ENCODE measurements at places on chromosomes 5 and 9.
A peak's percentile ranks its signal among the peaks of the same experiment; 100 is the strongest.

DNA sequence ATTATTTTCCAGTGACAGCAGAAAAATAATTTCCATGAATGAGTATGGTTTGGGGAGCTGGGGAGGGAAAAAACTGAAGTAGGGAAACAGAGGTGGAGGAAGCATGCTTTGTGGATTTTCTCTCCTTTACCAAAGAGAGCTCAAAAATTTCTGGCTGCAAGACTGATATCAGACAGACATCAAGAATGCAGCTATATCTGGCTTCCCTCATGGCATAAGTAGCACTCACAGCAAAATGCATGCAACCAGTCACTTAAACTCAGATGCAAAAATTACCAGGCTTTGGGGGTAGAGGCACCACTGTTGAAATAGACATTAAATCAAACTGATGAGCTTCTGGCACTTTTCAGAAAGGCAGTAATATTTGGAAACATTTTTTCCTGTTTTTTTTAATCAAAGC is 196.9 kb downstream of the TSSK1B start:
- no peak for DNase-seq

- DNase-seq = no peak
These were observed 31.8 kb upstream of the PCA3 start for GRCh38 chr9:76732341-76732958.

GRCh38 chr9:4933177-4933576 is 51.9 kb upstream of the JAK2 start:
- no peak for DNase-seq

GRCh38 chr9:83274787-83275186 is 211.8 kb upstream of the RASEF start:
- DNase-seq = no peak

- peak; percentile 73 for DNase-seq
These were observed 28.0 kb upstream of the ADAM19 start for GRCh38 chr5:157603333-157604190.

- no peak for DNase-seq
These were observed 18.0 kb downstream of the IL5 start for GRCh38 chr5:132525299-132525724.

DNA sequence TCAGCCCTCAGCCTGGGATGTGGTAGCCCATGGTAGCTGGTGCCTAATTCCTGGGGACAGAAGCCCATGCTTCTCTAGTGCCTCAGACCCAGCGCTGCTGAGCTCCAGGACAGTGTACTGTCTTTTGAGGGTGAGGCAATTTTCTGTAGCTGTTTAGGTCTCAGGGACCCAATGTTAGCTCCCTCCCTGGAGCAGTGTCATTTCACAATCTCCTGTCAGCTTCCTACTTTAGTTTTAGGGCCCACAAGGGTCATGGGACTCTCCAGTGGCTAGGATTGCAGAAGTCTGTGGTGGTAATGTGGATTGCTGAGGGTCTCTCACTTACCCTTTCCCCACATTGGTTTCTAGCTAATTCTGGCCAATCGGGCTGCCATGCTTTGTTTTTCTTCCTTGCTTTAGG is 67.7 kb upstream of the CCL21 start:
- no peak for DNase-seq

- no peak for DNase-seq
These were observed 276.1 kb downstream of the ADGRV1 start for GRCh38 chr5:90834711-90835110.

DNA sequence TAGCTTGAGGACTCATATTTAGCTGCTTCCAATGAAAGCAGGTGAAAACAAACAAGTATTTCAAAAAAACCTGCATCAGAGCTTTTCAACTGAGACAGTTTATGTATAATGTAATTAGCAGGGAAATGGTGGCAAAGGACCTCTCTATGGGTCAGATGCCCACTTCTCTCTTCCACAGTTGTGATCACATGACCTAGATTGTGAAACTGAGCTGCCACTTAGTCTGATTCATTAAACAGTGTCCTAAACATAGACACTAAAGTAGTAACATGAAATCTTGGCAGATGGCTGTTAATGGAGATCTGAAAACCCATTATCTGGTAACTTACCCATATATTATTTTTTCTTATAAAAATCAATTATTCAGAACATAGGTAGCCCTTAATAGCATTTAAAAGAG is 663.6 kb upstream of the RIOK2 start:
- DNase-seq = no peak

DNA sequence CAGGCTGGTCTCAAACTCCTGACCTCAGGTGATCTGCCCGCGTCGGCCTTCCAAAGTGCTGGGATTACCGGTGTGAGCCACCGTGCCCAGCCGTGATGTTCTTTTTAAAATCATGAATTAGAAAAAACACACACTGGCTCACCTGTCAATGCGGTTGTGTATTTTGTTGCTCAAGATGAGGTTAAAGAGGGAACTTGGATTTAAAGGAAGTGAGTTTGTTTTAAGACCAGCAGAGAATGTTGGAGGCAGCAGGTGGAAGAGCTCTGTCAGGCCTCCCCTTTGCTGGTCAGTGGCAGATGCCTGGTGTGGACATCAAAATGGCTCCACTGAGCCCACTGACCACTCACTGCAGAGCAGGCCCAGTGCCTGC is 38.9 kb downstream of the WNK2 start:
- DNase-seq = no peak

DNA sequence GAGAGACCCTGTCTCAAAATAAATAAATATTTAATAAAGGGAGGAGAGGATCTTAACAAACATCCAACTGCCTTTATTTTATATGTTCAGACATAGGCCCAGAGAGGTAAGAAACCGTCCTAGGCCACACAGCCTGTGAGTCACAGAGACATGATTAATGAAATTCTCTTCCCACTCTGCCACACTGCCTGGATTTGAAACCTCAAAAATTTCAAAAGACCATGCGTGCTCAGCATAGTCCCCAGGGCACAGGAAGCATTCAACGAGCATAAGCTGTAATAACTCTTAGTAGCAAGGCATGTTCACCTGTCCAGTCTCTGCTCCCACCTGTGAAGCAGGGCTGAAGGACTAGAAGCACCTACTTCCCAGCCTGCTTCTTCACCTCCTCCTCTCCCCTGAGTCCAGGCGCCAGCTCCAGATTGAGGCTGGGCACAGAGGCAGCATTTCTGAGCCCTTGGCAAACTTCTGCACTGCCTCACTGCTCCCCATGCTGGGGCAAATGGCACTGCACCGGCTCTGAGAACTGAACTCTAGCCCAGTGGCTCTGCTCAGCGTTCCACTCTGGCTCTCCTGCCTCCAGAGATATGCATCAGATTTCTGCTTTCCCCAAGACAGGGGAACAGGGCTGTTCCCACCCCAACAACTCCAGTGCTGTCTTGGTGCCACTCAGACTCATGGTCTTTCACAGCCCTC is 1.1 kb downstream of the FAT2 start:
- DNase-seq = no peak

- DNase-seq = no peak
These were observed 133.6 kb upstream of the CDKN2B start for GRCh38 chr9:22142671-22143070.

DNA sequence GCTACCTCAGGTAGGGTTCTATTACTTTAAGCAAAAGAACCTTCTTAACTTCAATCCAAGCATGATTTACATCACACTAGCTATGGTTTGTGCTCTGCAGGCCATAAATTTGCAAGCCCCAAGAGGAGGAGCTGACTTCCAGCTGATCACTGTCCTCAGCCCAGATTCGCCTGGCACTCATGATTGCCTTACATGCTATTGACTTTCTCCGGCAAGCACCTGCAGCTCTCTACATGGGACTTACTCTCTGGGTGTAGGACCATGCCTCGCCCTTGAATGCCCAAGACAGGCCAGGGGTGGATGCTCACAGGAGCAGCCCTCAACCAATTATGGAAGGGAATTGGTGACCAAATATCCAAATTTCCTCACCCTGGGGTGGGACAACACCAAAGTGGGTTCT is 99.8 kb downstream of the ESM1 start:
- DNase-seq = no peak

DNA sequence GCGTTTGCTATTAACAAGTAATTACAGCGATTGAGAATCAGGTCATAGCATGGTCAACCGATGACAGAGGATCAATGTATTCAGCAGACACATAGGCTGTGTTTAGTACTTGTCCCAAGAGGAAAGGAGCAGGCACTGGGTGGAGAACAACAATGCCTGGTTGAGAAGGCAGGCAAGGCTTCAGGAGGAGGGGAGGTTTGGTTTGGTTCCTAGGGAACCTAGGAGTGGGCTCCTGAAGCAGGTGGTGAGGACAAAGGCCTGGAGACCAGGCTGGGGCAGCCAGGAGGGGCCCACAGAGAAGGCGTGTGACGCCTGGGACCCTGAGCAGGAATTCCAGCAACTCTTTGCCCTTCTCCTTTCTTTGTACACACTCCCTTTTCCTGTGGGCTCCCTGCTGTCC is 195.6 kb downstream of the SPOCK1 start:
- DNase-seq = no peak

- DNase-seq = no peak
These were observed 1.9 kb upstream of the IDNK start for GRCh38 chr9:83620841-83621636.

- DNase-seq = no peak
These were observed at the start of gene NPR2 for GRCh38 chr9:35791297-35791921. Gene NPR2, plus strand, starts transcription at chr9:35791591. Its CDS starts 818 bp downstream, at chr9:35792409.

GRCh38 chr5:162929104-162929503 is 508.3 kb upstream of the CCNG1 start:
- no peak for DNase-seq

GRCh38 chr9:106106396-106106795 is 412.1 kb downstream of the TMEM38B start:
- no peak for DNase-seq

DNA sequence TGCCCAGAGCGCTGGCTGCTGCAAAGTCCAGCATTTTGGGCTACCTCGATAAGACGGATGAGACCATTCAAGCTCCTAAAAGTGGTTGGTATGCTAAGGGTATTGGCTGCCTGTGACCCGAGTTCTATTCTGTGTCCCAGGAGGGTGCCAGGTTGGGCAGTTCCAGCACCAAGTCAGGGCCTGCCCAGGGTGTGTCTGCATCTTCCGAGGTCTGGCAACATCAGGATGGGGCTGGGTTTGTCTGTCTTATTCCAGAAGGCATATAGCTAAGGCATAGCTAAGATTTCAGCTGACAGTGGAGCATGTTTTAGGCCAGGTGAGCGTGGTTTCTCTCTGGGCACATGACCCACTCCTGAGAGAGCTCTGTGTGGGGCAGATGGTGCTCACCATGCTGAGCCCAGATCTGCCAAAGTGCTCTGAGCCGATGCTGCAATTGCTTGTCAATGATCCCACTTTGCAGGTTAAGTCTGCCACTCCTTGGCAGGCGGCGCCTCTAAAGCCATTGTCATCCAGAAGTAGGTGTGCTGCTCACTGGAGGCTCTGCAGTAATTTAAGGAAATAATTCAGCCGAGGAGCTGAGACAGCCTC is 7.8 kb downstream of the SLC9A3 start:
- DNase-seq = no peak

- no peak for DNase-seq
These were observed 8.3 kb downstream of the COL15A1 start for GRCh38 chr9:98951967-98952366.

GRCh38 chr9:107288701-107289100 is 5.6 kb downstream of the RAD23B start:
- DNase-seq = no peak

Measured in activated CD8-positive, alpha-beta memory T cell treated with anti-CD3 and anti-CD28 coated beads, Interleukin-2, amount 50 U/mL, for 48 hours (primary cell).